ENCODE measurements at places on chromosomes 13 and 19.

DNA sequence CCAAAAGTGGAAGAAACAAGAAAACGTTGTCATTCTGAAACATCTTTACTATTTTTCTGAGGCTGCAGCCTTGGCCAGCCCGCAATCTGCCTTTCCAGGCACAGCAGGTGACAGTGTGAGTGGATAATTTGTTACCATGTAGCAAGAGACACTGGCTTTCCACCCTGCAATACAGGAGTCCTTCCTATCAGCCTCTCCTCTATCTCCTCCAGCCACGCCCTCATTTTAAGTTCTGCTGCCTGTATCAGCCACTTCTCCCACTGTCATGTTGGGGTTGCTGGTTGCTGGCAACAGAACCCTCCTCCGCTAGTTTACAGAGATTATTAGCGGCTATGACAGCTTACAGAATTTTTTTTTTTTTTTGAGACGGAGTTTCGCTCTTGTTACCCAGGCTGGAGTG, 7.7 kb upstream of the LGALS7 start:
- DNase-seq: peak; percentile 80

GRCh38 chr13:58463841-58464240, 832.3 kb downstream of the PCDH17 start:
- no peak for DNase-seq

DNA sequence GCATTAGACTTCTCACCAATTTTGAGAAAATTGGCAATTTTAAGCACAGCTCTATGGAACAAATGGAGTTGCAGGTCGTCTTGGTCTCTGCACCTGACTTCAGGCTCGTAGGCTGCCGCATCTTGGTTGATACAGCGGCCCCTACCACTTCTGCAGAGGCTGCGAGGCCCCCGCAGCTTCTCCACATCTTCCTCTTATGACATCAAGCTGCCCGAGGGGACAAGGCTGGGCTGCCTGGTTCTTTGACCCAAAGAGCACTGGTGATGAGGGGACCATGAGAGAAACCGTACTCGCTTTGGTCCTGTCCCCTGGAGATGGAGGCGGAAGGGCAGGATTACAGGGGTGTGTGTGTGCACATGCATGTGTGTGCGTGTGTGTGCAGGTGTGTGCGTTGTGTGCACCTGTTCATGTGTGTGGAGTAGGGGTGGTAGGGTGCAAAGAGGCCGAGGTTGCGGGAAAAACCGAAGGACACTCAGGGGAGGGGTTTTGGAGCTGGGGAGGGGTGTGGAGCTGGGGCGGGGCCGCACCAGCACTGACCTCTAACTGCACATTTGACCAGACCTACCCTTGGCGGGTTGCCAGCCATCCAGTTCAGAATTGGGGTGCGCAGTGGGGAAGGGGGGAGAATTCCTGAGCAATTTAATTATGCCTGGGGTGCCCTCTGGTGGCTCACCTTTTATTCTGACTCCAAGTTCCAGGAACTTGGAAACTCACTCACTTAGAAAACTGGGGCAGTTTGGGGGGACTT, 65.1 kb upstream of the ARHGEF7 start:
- DNase-seq: peak; percentile 54

GRCh38 chr19:38478273-38478971, 44.9 kb downstream of the RYR1 start:
- peak; percentile 29 for DNase-seq

DNA sequence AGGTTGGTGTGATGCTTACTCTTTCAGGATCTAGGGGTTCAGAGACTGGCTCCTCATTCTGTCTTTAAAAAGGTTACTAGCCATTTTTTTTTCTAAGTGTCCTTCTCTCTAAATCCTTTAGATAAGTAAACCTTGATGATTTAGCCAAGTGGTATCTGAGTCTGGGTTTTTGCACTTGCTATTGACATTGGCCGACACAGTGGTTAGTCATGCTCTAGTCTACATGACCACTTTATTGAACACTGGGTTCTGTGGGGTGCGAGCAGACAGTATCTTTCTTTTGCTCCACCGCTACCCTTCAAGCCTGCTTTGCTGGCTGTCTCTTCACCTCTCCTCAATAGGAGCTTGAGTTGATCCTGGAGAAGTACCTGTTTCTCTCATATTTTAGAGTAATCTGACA, 6.2 kb upstream of the NUP58 start:
- DNase-seq: no peak

- DNase-seq: no peak
Observed at GRCh38 chr19:19627621-19628500, at the start of gene LPAR2. Gene LPAR2 (minus strand): TSS chr19:19628220. CDS start chr19:19627275, 945 bp downstream.

All from erythroblast (primary cell).